NCI-H1105 treated with DMSO at 0.1 percent for 48 hours (cell line): ENCODE measurements at places on chromosomes 3 and 15.
A peak's percentile ranks its signal among the peaks of the same experiment; 100 is the strongest.

GRCh38 chr15:63196842-63197241 is 7.4 kb downstream of the RAB8B start:
- DNase-seq = peak; percentile 60

GRCh38 chr3:160935413-160936095 is 169.6 kb downstream of the B3GALNT1 start:
- DNase-seq = peak; percentile 20

DNA sequence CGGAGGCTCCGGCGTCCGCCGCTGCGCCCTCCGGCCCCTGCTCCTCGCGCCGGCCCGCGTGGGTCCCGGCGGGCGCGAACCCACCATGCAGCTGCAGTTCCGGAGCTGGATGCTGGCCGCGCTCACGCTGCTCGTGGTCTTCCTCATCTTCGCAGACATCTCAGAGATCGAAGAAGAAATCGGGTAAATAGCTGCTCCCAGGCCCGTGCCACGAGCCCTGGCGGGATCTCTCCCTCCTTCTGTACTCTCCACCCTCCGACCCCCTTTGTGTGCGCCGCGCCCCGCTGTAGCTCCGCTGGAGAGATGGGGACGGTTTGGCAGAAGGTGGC is 263 bp downstream of the ST8SIA2 start:
- no peak for DNase-seq

- DNase-seq = peak; percentile 20
These were observed 12.8 kb upstream of the SETMAR start for GRCh38 chr3:4290272-4290893.

DNA sequence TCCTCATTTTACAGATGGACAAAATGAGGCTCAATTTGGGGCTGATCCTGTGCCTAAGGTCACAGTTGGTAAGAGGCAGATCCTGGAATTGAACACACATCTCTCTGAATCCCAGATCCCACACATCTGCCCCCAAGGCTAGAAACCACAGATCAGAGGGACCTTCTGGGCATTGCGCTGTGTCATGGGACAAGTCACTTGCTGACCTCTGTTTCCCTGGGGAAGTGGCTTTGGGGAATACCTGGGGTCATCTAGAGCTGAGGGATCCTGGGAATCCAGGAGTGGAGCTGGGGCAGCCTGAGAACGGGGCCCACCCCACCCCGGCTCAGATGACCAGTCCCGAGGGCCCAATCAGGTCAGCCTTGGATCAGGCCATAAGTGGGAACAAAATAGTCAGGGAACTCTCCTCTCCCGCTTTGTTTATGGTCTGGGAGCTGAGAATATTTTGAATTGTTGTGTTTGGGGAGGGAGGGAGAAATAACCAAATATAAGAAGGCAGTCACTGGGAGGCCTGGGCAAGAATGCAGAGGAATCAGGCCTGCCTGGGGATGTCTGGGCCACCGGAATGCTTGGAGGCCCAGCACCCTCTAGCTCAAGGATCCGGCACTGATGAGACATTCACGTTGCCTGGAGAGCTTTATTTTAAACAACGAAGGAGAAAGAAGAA is 8.8 kb upstream of the SLC6A6 start:
- no peak for DNase-seq

- DNase-seq = no peak
These were observed 33.2 kb downstream of the CDCP1 start for GRCh38 chr3:45112939-45113338.

DNA sequence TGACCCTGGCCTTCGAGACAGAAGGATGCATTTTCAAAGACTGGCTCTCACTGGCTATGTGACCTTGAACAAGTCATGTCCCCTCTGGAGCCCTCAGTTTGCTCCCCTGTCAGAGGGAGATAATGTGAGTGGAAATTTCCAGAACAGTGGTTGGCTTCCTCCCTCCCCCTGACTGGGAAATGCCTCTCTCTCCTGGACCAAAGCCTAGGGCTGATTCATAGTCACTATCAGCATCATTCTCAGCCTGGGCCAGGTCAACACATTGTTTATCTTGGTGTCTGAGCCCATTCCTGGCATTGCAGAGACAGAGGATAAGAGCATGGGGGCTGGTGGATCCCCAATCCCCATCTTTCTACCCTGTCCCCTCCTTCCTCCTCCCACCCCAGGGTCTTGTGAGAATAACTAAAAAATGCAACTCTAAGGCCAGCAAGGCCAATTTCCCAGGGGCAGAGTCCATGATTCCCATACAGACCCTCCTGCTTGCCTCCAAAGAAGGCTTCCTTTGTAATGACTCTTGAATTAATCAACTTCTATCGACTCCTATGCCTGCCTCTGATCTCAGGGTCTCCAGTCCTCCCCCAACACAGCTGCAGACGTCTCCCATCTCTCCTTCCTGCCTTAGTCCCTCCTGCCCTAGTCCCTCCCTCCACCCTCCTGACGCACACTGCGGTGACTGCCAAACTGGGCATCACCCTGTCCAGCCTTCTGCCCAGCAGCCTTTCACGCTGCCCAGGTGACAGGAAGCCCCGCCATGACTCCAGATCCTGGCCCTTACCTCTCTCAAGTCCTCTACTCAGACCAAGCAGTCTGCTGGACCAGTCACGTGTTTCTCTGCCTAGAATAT is 35.4 kb upstream of the CORO2B start:
- DNase-seq = no peak

- no peak for DNase-seq
These were observed 36.1 kb upstream of the ARHGEF26 start for GRCh38 chr3:154085071-154085470.

DNA sequence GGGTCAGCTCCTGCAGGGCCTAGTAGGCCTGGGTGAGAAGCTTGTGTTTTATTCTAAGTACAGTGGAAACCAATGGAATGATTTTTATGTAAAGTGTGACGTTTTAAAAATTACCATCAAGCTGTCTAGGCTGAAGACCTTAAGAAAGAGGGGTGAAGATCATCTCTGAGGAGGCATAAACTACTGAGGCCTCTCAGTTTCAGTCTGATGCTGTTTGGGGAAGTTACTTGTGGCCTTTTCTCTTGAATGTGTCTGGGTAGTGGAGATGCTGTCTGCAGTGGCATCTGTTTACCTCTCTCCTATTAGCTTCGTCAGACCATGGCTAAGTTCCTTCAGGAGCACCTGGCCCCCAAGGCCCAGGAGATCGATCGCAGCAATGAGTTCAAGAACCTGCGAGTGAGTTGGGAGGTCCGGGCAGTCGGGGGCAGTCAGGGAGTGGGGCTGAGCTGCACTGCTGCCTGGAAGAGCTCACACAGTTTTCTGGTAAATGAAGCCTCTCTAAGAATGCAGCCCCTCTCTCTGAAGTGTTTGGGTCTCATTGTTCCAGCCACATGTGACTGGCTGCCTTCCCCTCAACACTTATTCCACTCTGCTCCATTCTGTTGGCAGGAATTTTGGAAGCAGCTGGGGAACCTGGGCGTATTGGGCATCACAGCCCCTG is 1.9 kb downstream of the IVD start:
- no peak for DNase-seq

DNA sequence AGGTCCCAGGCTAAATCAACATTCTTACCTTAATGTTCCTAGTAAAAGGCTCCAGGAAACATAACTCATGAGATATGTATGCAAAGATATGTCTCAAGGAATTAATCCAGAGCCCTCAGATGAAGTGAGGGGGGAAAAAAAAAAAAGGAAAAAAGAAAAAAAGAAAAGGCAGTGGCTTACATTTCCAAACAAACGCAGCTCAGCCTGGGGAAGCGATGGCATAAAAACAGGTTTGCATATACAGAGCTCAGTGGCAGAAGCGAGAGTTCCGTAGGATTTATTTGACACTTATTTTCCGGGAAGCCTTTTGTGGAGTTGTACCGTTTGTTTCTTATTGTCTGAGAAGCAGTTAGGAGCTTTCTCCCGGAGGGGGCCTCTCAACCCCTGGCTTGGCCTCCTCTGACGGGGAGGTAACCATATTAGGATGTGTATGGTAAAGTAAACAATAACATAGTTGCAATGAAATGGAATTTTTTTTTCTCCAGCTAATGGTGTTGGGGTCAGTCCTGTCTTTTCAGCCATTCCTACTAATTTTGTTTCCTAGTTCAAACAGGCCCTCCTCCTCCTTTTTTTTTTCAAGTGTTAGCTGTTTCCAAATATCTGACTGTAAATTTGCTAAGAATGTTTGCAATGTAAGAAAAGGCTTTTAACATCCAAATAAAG is 338.6 kb downstream of the FOXP1 start:
- no peak for DNase-seq

DNA sequence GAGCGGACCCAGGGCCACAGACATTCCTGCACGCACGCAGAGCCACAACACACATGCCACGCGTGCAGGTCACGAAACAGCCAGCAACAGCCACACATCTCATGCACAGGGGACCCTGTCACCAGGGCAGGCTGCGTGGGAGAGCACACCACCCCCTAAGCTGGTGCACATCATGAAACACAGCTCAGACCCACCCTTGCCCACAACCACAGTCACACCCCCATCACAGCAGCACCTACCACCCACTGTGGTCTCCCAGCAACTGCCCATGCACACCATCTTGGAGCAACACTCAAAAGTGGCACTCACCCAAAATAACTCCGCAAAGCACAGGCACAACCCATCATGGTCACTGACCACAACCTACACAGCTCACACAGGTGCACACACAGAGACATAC is 75.7 kb downstream of the OCA2 start:
- DNase-seq = no peak

- no peak for DNase-seq
These were observed 153.6 kb upstream of the BHLHE40 start for GRCh38 chr3:4825436-4826236.

DNA sequence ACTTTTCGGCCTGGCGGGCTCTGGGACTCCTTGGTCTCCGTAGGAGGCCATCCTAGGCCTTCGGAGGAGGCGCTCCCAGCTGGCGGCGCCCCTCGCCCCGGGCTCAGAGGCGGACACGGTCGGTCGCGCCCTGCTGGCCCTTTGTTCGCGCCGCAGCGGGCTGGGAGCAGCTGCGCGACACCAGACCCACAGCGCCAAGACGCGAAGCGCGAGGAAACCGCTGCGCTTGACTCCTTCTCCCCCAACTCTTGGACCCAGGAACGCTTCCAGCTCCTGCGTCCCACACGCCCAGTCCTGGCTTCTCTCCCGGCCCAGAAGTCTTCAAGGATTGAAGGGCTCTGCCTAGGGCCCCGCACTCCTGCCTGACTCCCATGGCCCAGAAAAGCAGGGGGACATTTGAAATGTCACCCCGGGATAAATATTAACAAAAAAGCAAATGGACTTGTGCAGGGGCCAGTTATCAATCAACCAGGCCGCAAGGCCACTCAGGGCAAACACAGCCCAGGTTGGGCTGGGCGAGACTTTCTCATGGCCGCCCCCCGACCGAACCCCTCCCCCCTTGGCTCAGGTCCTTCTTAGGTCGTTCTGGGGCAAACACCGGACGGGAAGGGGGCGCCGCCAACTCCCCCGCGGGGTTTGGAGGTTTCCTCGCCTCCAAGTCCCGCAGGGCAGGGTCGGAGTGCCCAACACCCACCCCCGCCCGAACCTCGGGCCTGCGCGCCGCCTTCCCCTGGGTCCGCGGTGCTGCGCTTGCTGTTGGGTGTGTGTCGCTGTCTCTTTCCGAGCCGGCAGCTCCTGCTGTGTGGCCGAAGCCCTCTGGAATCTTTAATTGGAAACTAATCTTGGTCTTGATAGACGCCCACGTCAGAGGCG is 5.1 kb downstream of the ONECUT1 start:
- no peak for DNase-seq

DNA sequence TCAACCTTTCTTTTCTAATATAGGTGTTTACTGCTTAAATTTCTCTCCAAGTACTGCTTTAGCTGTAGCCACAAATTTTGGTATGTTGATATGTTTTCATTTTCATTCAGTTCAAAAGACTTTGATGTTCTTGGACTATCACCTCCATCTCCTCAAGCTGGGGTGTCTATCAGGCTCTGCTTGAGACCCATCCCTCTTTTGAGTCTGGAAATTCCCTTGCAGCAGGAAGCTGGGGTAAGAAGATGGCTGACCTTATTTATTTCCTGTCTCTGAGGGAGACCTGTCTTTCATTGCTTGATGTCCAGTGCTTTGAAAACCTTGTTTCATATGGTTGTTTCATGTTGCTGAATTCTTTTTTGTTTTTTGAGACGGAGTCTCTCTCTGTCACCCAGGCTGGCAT is 60.5 kb upstream of the ADPGK start:
- DNase-seq = no peak
